ENCODE measurements at places on chromosomes 6 and 20.

DNA sequence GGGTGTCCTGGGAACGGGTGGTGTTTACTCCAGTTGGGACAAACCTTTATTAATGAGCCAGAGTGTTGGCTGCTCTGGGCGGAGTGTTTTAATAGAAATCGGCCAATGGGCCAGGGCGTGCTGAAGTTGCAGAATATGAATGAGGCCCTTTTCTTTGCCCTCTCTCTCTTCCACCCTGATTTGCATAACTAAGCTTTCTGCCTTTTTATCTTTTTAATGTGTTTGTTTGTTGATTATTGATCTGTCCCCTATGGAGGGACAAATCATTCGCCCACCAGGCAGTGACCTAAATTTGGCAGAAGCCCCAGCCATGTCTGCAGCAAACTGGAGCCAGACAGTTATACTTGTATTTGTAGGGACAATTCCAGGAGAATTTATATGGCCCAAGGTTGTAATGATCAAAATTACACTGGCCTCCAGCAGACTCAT lies 420.9 kb downstream of the PREX1 start:
- peak; percentile 12 for DNase-seq

DNA sequence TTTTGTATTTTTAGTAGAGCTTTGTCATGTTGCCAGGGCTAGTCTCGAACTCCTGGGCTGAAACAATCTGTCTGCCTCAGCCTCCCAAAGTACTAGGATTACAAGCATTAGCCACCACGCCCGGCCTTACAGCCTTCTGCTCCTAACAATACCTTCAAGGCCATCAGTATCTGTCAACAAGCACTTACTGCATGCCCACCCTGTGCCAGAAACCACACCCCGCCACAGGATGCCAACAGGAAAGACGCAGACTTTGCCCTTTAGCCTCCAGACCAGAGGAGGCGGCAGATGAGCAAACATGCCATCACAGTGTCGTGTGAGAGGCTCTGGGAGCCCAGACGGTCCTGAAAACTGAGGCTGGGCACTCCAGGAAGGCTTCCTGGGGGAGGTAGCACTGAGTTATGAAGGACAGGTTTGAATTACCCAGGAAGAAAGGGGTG lies 34.7 kb upstream of the TGM3 start:
- no peak for DNase-seq

DNA sequence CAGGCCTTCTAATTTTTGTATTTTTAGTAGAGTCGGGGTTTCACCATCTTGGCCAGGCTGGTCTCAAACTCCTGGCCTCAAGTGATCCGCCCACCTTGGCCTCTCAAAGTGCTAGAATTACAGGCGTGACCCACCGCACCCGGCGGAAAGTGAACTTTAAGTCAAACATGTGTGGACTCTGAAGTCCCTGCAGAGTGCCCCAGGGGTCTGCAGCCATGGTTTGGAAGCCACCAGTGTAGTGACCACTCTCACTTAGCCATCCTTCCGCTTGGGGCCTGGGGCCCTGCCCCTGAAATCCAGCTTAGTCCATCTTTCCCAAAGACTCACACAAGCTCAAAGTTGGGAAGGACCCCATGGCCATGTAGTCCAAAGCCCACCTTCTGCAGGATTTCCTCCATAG lies 164.5 kb downstream of the GRM4 start:
- no peak for DNase-seq

GRCh38 chr20:44684047-44684967 lies 30.9 kb upstream of the CCN5 start:
- no peak for DNase-seq

- no peak for DNase-seq
These were observed 77.1 kb downstream of the JAG1 start for GRCh38 chr20:10596710-10597121.

DNA sequence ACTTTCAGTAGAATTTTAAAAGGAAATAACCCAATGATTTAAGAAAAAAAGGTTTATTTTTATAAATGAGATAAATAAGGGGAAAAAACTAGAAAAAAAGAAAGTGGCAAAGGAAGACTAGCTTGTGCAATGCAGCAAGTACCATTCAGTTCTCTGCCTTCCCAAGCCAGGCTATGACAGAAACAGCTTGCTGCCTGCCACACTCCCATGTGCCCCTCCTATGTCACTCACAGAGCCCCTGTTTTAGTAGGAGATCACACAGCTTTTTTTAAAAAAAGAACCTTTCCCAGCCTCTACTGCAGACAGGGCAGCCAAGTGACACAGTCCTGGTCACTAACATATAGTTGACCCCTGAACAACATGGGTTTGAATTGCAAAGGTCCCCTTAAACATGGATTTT lies 13.5 kb downstream of the TBC1D7 start:
- no peak for DNase-seq

DNA sequence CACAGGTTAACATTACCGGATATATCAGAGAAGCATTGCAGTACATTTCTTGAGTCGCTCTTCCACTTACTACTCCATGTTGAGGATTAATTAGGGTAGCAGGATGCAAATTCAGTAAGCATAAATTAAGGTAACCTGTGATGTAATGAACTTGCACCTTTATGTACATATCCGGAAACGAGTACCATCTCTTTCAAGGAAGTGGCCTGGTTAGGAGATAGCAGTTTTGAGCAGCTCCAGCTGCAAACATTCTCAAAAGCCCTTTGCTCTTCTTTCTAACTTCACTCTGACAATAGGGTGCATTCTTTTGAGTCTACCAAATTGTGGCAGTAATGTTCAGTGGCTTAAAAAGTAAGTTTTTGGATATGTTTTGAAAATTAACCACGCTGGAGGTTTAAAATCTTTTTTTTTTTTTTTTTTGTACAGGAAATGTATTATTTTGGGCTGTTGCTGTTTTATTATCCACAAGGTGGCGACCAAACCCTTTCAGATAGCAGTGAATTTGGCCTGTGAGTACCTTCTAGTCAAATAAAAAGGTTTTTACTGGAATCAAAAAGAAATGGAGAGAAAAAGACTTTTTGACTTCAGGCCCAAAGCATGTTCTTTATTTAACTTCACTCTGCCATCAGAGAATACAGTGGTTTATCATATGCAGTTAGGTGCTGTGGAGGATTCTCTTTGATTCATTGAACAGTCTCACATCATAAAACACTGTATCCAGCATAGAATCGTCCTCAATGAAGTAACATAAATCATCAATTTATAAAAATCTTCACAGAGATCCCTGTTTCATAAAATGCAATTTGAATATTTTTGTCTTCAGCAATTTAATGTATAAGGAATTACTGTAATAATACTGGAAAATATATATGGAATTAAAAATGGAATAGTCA lies 8.9 kb downstream of the FAM217B start:
- no peak for DNase-seq

DNA sequence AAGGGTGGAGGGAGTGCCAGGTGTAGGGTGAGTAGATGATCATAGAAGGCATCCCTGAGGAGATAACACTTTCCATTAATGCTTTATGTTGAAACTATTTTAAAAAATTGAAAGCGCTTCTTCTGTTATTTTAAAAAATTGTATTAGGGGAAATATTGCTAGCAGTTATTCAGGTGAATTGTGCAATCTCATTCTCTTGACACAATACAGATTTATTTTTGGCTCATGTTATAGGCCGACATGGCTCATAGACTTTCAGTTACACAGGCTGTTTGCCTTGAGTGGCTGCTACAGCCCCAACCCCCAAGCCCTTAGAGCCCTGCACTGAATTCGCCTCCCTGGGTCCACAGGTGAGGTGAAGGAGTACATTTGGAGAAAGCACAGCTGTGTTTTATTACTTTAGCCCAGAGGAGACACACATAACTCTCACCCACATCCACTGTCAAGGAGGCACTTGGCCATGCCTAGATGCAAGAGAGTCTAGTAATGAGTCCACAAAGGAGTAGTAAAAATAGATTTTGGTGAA lies 228.2 kb downstream of the RFPL4B start:
- DNase-seq: no peak

- no peak for DNase-seq
These were observed 16.5 kb upstream of the GPR6 start for GRCh38 chr6:109961611-109962041.

DNA sequence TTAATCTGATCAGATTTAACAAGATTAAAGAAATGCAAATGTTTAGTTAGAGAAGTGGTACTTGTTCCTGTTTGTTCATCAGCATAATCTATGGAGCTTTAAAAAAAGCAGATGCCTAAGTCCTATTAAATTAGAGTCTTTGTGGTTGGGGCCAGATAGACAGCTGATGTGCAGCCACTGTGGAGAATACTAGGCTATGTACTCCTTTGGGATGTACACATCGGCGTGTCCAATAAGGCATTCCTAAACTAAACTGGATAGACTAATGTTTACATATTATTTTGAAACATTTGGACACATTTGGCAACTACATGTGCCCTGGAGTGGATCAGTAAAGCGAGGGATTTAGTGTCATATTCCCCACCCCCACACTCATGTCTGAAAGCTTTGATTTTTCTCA lies 459.5 kb downstream of the LMBRD1 start:
- DNase-seq: no peak

GRCh38 chr6:139449611-139450000 lies 75.2 kb upstream of the CITED2 start:
- DNase-seq: no peak

- no peak for DNase-seq
These were observed 15.9 kb downstream of the KCNK5 start for GRCh38 chr6:39213195-39213920.

DNA sequence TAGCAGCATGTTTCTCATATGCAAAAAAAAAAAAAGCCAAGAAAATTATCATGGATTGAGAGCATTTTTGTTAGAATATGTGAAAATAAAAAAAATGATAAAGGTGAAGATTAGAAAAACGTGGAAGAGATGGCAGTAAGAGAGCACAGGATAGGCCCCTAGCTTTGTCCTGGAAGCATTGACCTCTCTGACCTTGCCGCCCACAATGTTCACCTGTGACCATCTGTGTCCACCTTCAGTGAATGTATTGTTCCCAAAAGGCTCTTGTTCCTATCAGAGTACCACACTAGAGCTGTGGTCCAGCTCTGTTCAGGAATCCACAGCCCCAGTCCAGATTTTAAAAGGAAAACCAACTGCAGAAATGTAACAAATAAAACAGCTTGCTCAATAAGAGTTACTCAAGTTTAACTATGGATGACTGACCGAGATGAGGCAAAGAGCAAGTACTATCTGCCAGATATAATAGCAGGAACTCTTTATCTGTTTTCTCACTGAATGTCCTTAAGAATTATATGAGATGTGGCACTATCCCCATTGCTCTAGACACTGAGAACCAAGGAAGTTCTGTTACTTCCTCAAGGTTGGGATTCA lies 287.7 kb upstream of the STXBP5 start:
- DNase-seq: no peak

GRCh38 chr6:8006208-8006607 lies 58.0 kb downstream of the BLOC1S5 start:
- no peak for DNase-seq

- no peak for DNase-seq
These were observed 72.4 kb downstream of the FYN start for GRCh38 chr6:111800821-111801220.

DNA sequence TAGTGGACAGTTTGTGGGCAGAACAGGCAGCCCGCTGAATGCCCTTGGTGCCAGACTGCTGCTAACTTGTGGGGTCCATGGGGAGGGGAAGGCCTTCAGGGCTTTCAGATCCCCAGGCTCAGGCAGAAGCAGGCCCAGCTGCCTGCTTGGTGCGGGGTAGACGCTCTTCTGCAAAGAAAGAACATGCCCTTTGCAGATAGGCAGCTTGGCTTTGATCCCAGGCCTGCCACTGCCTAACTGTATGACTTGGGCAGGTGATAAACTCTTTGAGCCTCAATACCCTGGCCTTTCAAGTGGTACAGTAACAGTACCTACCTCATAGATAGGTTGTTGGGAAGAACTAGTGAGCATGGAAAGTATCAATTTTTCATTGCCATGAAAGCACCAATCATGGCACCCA lies 28.4 kb downstream of the CHMP4B start:
- DNase-seq: no peak

DNA sequence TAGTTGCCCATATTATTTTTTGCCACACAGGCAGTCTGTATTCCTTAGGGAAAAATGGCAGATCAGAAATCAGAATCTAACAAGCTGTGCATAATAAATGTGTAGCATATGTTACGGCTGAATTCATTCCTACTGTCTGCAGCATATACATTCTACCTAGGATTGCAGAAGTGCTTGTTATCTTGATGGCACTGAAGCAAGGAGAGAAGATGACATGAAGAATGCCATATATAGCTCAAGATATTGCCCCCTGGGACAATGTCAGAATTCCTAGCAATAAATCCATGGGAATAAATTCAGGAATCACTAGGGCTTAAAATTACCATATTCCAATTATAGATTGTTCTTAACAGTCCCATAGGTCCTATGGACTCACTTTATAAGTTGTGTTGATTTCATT lies 293.0 kb upstream of the CNR1 start:
- no peak for DNase-seq

DNA sequence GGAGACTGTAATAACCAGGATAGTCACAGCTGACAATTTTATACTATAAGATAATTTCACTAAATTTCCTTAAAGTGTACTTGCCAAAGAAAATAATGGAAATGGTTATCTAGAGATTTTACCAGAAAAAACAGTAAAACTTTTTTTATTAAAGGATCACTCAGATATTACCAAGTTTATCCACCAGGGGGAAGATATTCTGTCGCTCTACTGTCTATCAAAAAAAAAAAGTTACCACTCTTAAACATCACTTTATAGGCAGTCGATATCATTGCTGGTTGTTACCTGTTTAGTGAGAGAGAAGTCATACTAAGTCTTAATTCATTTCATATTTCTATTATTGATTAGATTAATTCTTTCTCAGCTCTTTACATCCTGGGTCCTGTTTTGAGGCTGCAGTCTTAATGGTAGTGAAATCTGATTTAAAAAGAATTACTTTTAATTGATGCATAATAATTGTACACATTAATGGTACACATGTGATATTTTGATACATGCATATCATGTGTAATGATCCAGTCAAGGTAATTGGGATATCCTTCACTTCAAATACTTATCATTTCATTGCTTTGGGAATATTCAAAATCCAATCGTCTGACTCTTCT lies 18.9 kb downstream of the L3MBTL3 start:
- DNase-seq: no peak

GRCh38 chr20:18144541-18145099 lies 7.0 kb downstream of the KAT14 start:
- DNase-seq: no peak

DNA sequence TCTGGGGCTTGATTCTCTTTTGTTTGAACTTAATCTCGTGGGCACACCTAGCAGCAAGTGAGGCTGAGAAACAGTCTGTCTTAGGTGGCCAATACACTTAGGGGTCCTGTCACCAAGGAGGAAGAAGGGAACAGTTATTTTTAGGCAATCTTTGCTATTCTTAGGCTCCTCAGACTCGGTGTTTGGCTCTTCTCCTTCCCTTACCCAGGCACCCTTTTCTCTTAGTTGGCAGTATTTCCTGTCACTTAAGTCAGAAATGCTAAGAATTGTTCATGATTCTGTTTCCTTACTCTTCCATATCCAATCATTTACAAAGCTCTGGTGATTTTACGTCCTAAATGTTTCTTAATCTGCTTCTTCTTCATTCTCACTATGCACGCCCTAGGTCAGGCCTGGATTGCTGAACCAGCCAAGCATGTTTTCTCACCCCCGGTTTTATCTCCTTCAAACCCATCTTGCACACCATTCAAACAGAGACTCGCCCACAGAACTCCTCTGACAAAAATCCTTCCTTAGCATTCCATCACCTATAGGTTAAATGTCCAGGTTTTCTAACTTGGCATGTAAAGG lies 45.2 kb upstream of the TMEM217 start:
- DNase-seq: no peak

GRCh38 chr20:56504373-56505005 lies 20.1 kb upstream of the FAM209A start:
- no peak for DNase-seq

- no peak for DNase-seq
These were observed 4.1 kb downstream of the CCDC170 start for GRCh38 chr6:151497905-151498304.

GRCh38 chr6:3418496-3419060 lies 38.3 kb downstream of the SLC22A23 start:
- DNase-seq: no peak
